AG04450 (cell line): ENCODE measurements at places on chromosomes 5 and 9.

DNA sequence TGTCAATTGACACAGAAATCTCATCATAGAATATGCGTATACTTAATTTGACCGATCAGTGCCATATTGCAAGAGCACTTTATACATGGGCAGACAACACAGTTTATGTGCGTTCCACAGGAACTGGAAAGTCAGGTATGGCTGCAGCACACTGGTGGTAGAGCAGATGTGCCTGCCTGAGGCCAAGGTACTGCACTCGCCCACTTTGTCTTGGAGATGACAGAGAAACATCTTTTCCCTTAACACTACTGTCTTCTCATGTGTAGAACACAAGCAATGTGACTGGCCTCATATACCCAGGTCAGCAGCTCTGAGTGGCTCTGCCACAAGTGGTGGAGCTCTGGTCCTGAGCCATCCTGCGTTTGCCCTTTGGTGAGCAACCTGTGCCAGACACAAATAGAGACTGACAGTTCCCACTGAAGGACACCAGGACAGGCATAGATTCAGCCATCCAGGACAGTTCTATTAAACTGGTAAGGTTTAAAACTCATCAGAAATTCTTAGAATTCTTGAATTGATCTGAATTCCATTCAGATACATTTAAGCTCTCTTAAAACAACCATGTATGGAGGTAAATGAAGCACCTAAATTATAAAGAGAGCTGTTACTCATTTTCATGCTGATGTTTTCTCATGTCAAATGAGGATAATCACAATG is 21.0 kb upstream of the PPP2CA start:
- DNase-seq, result no peak

- DNase-seq, result no peak
These were observed 52.1 kb upstream of the SLC24A2 start for GRCh38 chr9:19840953-19841352.

- peak; percentile 75 for DNase-seq
These were observed 44.7 kb upstream of the NKD2 start for GRCh38 chr5:963673-964531.

DNA sequence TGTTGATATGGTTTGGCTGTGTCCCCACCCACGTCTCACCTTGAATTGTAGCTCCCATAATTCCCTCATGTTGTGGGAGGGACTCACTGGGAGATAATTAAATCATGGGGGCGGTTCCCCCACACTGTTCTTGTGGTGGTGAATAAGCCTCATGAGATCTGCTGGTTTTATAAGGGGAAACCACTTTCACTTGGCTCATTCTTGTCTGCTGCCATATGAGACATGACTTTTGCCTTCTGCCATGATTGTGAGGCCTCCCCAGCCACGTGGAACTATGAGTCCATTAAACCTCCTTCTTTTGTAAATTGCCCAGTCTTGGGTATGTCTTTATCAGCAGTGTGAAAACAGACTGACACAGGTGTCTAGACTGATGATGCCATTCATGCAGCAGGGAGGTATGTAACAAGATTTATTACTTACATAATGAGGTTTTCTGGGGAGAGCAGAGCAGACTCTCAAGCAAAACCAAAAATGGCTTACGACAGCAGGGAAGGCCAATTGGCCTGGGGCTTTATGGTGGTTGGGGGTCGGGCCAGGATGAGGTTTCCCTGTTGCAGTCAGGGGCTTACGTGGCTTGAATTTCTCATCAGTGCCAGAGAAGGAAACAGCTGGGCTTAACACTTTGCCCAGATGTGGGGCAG is 9.5 kb upstream of the COMMD10 start:
- no peak for DNase-seq

GRCh38 chr5:178357121-178357521 is 124.5 kb upstream of the PHYKPL start:
- no peak for DNase-seq

GRCh38 chr9:117189121-117189520 is 225.7 kb downstream of the ASTN2 start:
- DNase-seq, result no peak
